Activated gamma-delta T cell treated with anti-CD3 and anti-CD28 coated beads, Interleukin-2, amount 50 U/mL, for 16 hours (primary cell): ENCODE measurements at places on chromosomes 12 and 14.

GRCh38 chr12:56462565-56462964 lies 5.8 kb upstream of the SPRYD4 start:
- DNase-seq: no peak

DNA sequence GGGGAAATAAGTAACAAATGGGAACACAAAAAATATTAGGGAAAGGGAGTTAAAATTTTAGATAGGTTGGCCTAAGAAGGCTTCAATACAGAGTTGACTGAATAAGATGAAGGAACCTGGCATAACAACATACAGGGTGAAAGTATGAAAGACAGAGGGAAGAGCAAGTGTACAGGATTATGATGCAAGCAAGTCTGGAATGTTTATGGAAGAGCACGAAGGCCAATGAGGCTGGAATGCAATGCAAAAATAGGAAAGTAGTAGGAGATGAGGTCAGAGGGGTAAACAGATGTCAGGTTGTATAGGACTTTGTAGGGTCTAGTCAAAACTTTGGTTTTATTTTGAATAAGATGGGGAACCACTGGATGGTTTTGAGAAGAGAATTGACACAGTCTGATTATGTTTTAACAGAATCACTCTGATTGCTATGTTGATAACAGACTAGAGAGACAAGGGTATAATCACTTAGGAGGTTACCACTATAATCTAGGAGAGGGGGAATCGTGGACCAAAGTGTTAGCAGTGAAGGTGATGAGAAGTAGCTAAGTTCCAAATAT lies 96.8 kb downstream of the OSBPL8 start:
- DNase-seq: no peak

DNA sequence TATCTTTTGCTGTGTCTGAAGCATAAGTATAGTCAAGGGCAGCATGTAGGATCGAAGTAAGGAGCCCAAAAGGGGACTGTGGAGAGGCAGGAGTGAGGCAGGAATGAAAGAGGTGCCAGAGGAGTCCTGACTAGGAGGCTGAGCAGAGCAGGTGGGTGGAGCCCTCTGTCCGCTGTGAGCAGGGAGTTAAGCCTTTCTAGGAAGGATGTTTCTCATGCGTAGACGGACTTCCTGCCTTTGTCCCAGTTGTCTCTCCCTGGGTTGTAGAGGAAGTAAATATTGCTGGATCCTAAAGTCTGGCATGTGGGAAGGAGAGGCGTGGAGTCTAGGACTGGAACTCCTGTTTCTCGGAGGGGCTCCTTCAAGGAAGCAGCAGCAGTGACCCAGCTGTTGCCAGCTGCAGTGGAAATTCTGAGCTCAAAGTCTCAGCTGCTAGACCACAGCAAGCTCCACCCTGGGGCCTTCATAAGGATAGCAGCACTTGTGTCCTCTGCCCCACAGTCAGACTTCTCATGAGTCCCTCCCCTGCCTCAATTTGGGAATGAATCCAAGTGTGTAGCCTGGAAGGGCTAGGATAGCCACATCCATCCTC lies 44.0 kb downstream of the RBMS2 start:
- no peak for DNase-seq

- DNase-seq: no peak
Measured at GRCh38 chr14:63565448-63565847, 22.3 kb upstream of the PPP2R5E start.

- no peak for DNase-seq
Measured at GRCh38 chr12:65918021-65918420, 93.7 kb downstream of the HMGA2 start.
